CD4-positive, alpha-beta T cell treated with Interferon alpha-2 for 1 hour (primary cell): ENCODE measurements at places on chromosomes 2 and 18.

DNA sequence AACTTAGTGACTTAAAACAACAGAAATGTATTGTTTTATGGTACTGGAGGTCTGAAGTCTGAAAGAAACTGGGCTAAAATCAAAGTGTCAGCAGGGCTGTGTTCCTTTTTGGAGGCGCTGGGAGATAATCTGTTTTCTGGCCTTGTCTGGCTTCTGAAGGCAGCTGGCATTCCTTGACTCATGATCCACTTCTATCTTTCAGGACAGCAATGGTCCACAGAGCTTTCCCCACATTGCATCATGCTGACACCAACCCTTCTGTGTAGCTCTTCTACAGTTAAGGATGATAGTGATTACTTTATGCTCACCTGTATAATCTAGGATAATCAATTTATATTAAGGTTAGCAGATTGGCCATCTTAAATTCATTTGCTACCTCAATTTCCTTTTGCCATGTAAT, 392.1 kb downstream of the TDRD15 start:
- no peak for DNase-seq

DNA sequence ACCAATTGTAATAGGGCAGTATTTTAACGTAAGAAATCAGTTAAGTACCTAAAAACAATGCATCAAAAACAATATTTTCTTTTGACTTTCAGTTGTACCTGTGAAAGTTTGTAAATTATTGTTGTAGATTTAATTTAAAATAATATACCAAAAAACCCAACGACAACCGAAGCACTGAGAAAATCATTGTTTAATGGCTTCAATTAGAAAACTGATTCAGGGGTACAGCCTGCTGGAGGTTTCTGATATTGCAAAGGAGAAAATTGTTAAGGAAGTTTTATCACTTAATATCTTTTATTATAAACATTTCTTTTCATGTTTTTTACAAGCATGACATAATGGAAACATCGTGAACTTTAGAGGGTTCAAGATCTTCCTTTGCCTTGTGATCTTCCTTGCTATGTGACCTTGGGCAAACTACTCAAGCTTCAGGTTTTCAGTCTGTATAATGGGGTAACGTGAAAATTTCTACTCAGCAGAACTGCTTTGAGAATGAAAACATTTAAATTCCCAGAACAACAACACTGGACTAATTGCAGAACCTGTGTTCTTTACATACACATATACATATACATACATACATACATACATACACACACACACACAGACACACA, 76.3 kb upstream of the GLS start:
- DNase-seq, result peak; percentile 42

DNA sequence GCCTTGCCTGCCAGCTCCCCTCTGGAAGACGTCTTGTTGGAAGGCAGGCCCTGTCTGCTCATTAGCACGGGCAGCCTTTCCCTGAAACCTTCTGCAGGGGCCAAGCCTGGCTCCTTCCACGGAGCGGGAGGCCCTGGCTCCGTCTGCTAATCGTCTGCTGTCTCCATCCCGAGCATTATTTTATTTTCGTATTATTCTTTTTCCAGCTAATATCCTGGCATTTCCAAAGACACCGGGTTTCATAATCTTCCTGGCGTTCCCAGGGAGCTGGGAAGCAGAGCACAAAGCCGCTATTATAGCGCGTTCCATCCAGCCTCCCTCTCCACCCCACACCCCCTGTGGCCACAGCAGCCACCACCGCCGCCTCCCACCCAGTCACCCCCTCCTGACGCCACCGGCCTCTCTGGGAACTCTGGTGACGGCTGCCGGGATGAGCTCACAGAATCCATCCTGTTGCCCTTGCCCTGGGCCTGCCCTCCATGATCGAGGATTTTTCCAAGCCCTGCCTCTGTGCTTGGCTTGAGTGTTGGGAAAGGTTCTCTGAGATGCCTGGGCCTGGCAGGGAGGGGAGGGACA, 125.5 kb downstream of the DYSF start:
- no peak for DNase-seq

DNA sequence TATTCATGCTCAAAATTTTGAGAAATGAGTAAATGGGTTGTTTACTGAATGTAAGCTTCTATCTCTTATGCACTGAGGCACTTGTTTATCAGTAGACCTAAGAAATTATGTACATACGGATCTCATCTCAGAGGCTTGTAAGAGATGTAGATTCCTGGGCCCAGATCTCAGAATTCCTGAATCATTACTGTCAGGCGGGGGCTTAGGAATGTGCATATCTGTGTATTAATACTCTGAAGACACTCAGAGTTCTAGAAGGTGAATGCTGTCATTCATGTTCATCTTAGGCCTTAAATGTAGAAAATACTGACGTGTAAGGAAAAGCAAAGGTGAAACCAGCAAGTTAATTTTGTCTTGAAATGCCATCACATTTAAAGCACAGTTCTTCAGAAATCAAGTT, 169.6 kb downstream of the FMNL2 start:
- no peak for DNase-seq

- DNase-seq, result no peak
These were observed 56.5 kb upstream of the EDAR start for GRCh38 chr2:109045505-109045904.

- DNase-seq, result no peak
These were observed 8.9 kb upstream of the ANKRD29 start for GRCh38 chr18:23671564-23671963.
